ENCODE measurements at places on chromosomes 2 and 18.

- no peak for DNase-seq
Observed at GRCh38 chr2:40041422-40042382, 262.6 kb upstream of the THUMPD2 start.

GRCh38 chr18:57446322-57446721 is 11.1 kb downstream of the ONECUT2 start:
- DNase-seq: no peak

GRCh38 chr2:67214585-67215185 is 182.4 kb upstream of the ETAA1 start:
- no peak for DNase-seq

- no peak for DNase-seq
Observed at GRCh38 chr2:99389946-99390345, 52.8 kb downstream of the EIF5B start.

Data from RWPE1 (cell line).